Activated T-helper 1 cell treated with anti-CD3 and anti-CD28 coated beads, Interleukin-2, amount 50 U/mL, for 16 hours (primary cell): ENCODE measurements at places on chromosomes 6 and 20.
A peak's percentile ranks its signal among the peaks of the same experiment; 100 is the strongest.

GRCh38 chr6:133951881-133952814, 876 bp upstream of the TBPL1 start:
- peak; percentile 7 for DNase-seq

DNA sequence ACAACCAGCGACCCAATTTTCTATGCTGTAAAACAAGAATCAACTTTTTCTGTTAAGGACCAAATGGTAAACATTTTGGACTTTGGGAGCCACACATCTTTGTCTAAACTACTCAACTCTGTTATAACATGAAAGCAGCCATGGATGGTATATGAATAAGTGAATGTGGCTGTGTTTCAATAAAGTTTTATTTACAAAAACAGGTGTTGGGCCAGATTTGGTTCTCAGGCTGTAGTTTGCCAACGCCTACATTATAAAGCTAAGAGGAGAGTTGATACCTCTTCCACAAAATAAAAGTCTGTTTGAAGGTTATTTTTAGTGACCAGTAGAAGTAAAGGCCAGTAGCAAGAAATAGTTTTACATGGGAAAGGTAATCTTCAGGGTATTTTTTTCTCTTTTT, 60.4 kb upstream of the SDHAF4 start:
- no peak for DNase-seq

GRCh38 chr6:143139239-143139784, 78.6 kb downstream of the AIG1 start:
- DNase-seq: no peak

GRCh38 chr6:140537211-140537610, 1162.8 kb upstream of the CITED2 start:
- no peak for DNase-seq

GRCh38 chr6:33865478-33866077, 61.8 kb upstream of the MLN start:
- DNase-seq: no peak

DNA sequence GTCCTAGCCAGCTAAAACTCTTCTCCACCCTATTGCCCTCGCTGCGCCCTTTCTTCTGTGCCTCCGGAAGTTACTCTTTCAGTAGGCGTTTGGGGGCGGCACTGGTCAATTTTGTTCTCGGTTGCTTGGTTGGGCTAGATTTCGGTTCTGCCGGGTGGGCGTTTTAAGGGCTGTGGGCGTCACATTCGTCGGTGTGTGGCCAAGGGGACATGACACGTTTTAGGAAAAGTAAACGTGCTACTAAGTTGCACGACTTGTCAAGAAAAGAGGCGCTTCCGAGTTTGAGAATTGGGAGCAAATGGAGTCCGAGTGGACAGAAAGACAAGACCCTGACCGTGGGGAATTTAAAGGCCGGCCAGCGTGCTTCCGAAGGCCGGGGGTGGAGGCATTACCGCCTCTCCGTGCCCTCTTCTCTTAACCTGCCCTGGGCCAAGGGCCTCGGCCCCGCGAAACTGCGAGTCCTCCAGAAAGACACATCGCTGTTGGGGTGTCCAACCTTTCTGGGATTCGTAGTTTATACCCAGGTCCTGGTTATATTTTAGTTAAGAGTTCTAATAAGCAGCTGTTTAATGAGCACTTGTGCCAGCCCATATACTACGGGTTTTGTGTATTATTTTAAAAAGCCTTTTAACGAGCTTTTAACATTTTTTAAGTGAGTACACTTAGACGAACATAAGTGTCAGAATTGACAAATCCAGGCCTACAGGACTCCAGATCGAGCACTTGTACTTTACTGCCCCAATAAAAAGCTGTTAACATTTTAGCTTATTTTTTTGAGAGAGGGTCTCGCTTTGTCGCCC, 664 bp upstream of the BAG6 start:
- DNase-seq: no peak

- DNase-seq: no peak
These were observed 4.8 kb upstream of the DUSP22 start for GRCh38 chr6:287489-287860.

DNA sequence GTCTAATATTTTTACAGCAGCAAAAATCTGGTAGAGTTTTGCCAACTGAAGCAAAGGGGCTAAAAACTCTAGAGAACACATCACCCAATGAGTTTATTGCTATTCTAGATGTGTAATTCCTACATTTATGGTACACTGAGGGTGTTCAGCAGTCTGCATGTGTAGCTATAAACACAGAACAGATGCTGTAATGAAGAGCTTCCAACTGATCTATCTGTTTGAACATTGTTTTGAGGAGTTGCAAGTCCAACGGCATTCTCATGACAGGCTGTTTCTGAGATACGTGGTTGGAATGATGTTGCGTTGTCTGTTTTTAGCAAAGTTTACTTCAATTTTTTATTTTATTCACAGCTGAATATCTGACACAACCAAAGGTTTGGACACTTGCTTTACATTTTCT, 141.2 kb upstream of the RAB32 start:
- no peak for DNase-seq

- DNase-seq: no peak
These were observed 87.0 kb upstream of the OLIG3 start for GRCh38 chr6:137581019-137581707.

DNA sequence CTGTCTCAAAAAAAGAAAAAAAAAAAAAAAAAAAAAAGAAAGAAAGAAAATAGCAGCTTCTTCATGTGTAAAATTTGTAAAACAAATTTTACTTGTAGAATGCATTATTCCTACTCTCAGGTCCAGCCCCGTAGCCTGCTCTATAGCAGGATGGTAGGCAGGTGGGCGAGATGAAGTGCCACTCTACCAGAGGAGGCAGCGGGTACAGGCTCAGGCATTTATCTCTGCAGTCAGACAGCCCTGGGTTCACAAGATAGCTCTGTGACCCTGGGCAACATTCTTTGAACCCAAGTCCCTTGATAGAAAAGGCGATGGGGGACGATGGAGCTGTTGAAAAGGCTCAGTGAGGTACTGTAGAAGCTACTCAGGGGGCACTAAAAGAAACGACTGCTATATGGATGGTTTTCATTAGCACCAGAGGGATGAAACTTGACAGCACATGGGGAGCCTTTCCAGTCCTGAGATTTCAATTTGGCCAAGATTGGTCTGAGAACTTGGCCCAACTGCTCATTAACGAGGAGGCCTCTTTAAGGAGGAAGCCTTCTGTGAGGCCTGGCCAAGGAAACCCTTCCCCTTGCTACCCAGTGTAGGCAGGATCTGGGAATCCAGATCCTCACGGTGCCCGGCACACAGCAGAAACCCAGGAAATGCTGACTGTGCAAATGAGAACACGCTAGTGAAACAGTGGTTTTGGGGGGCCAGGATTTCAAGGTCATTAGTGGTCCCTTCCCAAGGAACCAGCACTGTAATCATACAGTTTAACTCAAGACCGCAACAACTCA, 63.1 kb downstream of the MYH7B start:
- no peak for DNase-seq

GRCh38 chr6:164087870-164088269, 673.4 kb downstream of the QKI start:
- DNase-seq: no peak

- DNase-seq: no peak
These were observed 37.8 kb downstream of the SLX4IP start for GRCh38 chr20:10472871-10473270.

GRCh38 chr6:121499666-121500065, 64.2 kb downstream of the GJA1 start:
- DNase-seq: no peak

DNA sequence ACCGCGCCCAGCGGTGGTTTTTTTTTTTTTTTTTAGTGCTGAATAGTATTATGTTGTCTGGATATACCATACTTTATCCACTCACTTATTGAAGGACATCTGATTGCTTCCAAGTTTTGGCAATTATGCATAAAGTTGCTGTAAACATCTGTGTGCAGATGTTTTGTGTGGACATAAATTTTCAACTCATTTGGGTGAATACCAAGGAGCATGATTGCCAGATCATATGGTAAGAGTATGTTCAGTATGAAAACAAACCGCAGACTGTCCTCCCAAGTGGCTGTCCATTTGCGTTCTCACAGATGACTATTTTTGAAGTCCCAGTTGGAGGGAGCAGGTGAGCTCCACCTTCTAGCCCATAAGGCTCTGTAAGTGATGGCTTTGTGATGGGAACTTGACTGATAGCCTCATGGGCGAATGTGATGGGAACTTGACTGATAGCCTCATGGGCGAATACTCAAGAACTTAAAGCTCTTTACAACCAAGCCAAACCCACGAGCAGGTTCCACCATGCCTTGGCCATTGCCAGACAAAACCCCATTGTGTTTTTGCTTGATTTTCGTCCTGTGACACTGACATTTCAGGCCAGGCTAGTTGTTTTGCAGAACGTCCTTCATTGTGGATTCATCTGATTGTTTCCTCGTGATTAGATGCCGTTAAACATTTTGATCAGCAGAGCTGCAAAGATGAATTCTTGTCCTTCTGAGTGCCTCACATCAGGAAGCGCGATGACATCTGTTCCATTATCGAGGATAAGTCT, 51.0 kb downstream of the ZBTB2 start:
- DNase-seq: no peak

DNA sequence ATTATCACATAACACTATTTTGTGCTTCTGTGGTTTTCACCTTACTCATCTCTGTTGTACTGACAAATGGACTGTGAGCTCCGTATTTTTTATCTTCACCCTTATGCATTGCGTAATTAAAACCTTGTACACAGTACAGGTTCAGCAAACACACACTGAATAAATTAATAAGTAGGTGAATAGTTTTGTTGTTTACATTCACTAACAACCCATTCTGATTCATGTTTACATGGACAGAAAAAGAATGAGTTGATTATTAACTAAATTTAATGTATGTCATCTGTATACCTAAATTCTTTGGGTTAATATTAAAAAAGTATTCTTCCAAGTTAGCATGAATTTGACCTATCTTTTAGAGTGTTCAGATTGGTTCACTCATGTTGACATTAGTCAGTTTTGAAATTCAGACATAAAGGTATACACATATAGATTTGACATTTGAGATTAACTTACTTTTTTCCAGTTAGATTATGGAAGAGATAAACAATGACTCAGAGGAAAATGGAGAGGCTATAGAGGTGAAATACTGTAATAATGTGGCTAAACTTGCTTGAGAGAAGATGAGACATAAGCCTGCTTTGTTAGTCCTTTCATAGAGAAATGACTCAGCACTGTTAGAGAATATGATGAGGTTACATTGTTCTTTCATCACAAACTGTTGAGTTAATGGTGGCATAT, 541.7 kb upstream of the FLRT3 start:
- no peak for DNase-seq

- no peak for DNase-seq
These were observed 6.7 kb downstream of the SFT2D1 start for GRCh38 chr6:166335378-166336302.

- DNase-seq: no peak
These were observed 1.5 kb downstream of the EMILIN3 start for GRCh38 chr20:41364967-41365765.

GRCh38 chr6:24832794-24833193, 34.1 kb upstream of the ARMH2 start:
- DNase-seq: no peak

- DNase-seq: no peak
These were observed 3.0 kb downstream of the THBS2 start for GRCh38 chr6:169250660-169251059.

GRCh38 chr6:32912951-32913350, 27.9 kb downstream of the HLA-DMB start:
- no peak for DNase-seq

DNA sequence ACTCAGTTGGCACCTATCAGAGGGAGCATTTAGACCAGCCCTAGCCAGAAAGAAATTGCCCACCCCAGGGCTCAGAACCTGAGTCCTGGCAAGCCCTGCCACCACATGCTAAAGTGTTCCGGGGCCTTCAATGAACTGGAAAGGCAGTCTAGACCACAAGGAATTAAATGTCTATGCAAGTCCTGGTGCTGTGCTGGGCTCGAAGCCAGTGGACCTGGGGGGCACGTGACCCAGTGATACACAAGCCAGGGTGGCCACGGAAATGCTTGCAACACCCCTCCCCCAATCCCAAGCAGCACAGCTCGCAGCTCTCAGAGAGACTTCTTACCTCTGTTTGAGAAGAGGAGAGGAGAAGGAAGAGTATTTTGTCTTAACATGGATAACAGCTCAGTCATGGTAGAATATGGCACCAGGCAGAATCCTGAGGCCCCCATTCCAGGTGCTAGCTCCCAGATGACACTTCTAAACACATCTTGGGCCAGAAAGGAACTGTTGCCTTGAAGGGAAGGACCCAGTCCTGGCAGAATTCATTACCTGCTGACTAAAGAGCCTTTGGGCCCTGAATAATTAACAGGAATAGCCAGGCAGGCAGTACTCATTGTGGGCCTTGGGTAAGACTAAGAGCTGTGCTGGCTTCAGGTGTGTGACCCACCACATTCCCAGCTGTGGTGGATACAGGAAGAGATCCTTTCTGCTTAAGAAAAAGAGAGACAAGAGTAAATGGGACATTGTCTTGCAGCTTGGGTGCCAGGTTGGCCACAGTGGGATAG, 111.3 kb downstream of the BTBD9 start:
- no peak for DNase-seq

DNA sequence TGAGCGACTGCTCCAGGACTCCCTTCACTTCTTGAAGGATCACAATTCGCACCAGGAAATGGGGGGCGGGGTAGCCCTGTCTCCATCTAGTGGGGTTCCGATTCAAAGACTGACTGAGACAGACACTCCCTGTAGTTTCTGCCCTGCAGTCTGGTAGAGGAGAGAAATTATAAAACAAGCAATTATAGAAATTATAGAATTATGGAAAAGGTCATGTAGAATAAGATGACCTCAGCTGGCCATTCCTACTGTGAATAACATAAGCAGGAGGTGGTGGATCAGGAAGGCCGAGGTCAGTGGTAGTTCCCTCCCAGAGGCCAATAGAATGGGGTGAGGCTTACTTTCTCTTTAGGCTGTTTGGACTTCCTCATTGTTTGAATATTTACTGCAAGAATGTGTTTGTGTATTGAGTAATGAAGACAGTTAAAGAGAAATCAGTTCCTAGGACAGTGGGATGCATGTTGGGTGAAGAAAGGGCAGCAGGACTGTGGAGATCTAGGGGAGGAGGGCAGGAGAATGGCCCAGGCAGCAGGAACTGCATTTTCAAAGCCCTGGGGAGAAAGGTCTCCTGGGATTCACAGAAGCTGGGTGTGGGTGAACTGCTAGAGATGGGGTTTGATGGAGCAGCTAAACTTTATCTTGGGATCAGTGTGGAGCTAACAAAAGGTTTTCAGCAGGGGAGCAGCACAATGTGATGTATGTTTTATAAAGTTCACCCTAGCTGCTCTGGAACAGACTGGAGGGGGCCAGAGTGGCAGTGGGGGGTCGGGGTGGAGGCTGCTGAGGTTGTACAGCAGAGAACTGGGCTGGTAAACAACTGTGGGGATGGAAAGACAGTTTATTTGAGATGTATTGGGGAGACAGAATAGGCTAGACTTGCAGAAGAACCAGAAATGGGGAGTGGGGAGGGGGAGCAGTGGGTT, 2.1 kb downstream of the ZNF341 start:
- DNase-seq: no peak

- DNase-seq: no peak
These were observed 24.5 kb downstream of the CST8 start for GRCh38 chr20:23515250-23515939.

- DNase-seq: no peak
These were observed 8.7 kb upstream of the PLTP start for GRCh38 chr20:45920462-45921336.
